ENCODE measurements at places on chromosomes 4 and X.

DNA sequence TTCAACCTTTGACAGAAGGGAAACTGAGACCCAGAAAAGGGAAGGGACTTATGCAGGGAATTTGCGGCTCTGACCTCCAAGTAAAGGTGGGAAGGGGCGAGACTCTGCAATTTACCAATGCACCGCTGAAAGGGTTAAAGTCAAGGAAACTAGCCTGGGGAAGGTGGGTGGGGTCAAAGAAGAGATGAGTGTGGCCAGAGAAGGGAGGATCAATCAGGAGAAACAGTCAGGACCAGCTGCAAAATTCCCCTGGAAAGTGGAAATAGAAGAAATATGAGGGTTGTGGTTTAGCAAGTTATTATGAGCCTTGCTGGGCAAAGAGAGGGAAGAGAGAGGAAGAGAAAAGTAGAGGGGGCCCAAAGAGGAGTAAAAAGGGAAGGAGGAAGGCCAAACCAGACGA, 30.5 kb downstream of the STARD8 start:
- no peak for DNase-seq

- no peak for DNase-seq
Measured at GRCh38 chrX:55326985-55327384, 62.3 kb upstream of the PAGE3 start.

DNA sequence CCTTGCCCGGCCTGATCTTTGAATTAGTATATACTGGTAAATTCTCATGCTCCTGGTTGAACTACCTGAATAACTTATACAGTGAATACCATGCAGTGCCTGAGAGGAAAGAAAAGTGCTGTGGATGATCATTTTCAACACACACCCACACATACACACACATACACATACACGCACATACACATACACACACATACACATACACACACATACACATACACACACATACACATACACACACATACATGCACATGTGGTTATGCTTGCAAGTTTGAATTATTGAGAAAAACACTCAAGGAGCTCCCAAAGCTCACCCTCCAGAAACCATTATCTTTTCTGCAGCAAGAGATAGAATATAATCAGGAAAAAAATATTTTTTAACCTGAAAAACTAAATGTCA, 366.9 kb upstream of the RASGEF1B start:
- no peak for DNase-seq

DNA sequence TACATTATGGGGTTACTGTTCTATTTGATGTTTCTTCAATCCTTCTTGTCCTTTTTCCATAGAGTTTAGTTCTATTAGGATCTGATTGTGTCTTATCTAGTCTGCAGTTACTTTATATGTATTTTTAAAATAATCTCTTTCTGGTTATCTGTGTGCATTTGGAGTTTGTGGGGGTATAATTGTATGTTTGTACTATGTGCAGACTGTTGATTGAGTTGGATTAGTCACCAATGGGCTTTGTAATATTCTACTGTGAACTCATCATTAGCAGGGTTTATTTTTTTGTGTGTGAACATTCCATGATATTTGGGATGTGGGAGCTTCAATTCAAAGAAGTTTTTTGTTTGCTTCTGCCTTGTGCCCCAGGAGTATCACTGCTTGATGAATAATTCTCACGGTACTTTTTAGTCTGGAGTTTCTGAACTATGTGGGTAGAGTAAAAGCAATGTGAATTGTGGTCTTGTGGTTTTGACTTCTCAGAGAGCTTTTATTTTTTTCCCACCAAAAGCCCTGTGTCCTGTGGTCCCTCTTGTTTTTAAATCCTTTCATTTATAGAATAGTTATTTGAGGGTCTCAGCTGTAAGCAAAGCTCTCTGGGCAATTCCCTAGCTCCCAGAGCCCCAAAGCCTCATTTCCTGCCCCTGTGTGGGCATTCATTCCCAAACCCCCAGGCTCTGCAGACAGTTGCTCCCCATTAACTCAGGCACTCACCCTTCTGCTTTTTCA, 127.8 kb downstream of the PHKA2 start:
- DNase-seq = no peak

DNA sequence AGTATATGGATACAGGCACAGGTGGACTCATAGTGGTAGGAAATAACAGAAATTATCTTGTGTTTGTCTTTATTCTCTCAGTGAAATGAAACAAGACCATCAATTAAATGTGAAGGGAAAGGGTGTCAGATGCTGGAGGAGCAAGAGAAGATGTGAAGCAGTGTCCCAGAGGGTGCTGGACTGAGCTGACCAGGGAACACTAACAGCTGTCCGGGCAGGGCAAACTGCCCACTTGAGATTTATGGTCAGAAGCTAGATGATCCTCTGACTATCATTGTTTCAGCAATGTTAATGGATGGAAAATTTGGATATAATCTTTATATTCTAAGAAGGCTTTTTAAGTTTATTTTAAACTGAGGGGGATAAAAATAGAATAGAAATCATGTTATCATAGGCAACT, 267.2 kb upstream of the SLC7A11 start:
- DNase-seq = no peak

DNA sequence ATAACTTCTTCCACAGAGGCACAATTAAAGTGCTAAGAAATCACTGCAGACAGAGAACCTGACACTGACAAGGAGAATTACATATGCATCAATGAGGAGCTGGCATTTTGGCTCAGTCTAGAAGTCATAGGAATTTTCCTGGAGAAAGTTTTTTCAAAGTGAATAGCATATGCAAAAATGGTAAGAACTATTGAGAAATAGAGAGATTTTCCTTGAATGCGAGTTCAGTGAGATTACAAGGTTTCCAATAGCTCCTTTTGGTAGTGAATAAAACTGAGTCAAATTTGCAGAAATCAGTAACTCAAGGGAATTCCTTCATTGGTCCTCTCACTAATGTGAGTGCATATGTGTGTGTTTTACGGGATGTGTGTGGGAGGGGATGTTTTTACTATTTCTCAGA, 557.5 kb downstream of the PPARGC1A start:
- no peak for DNase-seq

DNA sequence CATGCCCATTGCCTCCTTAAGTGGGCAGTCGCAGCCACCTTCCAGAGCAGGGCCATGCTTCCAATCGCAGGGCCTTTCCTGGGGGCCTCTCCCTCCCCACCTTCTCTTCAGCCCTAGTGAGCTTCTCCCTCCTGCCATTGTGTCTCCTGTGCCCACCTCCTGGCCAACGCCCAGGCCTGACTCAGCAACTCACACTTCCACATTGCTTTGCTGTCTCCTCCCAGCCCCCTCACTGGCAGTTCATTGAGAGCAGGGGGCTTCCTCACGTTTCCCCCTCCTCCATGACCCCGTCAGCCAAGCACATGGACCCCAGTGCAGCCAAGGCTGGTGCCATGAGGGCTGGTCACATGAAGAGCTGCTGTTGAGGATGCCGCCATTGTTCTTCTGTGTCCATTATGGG, 25.9 kb downstream of the HTRA3 start:
- no peak for DNase-seq

DNA sequence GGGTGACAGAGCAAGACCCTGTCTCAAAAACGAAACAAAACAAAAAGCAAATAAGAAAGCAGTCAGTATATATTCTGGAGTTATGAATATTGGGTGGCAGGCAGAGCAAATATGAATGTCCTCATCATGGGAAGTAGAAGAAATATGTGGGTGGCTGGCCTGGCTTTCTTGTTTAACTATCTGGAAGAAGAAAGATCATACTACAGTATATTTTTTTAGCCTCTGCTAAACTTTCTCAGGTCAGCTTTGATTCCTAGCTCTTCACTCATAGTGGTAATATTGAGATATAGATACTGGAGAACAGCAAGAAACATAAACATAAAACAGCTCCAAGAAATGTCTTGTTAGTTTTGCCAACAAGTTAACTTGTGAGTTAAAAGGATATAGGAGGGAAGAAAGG, 192.5 kb downstream of the SOWAHB start:
- no peak for DNase-seq

DNA sequence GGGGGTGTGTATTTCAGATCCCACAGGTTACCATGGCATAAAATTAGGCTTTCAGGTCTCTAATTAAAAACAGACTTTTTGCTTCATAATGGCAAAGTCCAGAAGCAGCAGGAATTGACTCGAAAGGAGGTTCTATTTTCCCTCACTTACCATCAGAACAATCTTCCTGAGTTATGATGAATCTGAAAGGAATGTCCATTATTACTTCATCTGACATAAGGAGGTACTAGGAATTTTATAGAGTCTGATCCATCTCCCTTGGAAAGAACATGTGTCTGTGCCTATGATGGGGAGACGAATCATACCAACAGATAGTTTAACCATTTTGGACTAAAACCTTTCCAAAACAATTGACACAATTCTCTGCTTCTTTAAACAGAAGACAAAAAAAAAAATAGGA, 206.3 kb upstream of the FGF13 start:
- no peak for DNase-seq

- DNase-seq = no peak
Measured at GRCh38 chr4:19164334-19164733, 1087.4 kb upstream of the SLIT2 start.

DNA sequence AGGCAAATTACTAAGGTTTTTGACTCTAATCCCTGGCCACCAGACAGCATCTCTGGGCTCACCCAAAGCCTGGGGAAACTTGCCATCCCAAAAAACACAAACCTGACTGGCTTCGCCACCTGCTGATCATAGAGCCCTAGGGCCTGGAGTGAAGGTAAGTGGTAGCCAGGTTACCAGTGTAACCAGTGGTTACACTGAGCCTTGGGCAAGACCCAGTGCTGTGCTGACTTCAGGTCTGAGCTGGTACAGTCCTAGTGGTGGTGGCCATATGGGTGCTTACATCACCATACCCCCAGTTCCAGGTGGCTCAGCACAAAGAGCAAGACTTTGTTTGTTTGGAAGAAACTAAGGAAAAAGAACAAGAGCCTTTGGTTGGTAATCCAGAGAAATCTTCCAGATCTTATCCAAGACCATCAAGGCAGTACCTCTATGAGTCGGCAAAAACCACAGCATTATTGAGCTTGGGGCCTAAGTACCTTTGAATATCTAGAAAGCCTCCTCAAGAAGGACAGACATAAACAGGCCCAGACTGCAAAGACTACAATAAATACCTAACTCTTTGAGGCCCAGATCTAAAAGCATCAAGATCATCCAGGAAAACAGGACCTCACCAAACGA, 13.7 kb downstream of the MED14 start:
- no peak for DNase-seq

- no peak for DNase-seq
Measured at GRCh38 chr4:38430841-38431240, 233.2 kb upstream of the KLF3 start.

DNA sequence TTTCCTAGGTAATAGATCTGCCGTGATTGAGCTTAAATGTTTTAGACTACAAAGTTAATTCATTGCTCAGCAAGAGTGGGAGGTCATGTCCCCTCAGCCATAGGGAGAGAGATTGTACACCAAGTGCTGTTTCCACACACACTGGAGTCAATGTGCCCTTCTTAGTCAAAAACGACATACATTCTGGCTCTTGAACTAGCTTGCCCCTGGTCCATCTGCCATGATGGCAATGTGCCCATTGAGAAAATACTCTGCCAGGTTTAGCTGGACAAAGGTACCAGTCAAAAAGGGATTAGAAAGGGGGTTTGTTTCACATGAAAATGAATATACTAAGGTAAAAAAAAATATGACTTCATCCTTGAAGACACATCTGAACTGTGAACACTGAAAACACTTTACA, 377.1 kb upstream of the ADGRL3 start:
- DNase-seq = no peak

GRCh38 chr4:14679906-14680305, 322.4 kb upstream of the CPEB2 start:
- DNase-seq = no peak

DNA sequence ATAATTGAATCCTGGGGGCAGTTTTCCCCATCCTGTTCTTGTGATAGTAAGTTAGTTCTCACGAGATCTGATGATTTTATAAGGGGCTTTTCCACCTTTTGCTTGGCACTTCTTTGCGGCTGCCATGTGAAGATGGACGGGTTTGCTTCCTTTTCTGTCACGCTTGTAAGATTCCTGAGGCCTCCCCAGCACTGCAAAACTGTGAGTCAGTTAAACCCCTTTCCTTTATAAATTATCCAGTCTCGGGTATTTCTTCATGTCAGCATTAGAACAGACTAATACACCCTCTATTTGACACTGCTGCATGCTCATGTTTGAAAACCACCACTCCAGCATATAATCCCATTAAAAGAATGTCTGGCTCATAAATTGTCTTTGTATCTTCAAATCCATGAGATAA, 264.4 kb upstream of the ITM2A start:
- DNase-seq = no peak

DNA sequence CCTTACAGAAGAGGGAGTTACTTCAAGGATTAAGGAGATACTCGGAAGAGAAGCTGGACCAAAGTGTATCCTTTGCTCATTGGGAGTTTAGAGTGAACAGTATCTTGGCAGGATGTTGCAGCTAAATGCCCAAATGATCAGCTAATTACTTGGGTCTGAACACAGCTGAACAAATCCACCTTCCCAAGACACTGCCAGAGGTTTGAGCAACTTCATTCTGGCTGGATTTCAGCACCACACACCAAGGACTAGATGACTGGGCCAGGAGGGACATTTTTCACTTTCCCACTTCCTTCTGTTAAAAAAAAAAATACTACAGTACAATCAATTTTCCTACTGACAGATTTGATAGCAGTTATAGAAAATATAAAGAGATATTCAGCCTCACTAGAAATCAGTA, 324.6 kb downstream of the MID1IP1 start:
- DNase-seq = no peak

DNA sequence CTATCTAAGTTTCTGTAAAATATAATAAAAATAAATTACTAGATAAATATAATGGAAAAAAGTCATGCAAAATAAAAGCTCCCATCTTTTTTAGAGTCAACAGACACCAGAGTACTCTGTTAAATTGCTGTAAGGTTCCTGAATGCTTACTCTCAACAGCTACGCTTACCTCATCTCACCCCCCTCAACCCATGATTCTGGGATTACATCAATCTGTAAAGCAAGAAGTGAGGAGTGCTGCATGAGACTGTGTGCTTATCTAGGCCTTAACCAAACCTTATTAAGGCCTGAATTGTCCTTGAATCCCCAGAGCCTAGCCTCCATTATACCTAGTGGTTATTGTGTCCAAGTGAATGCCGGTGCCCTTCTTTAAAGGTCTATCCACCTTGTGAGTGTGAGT, 735.8 kb downstream of the RPA4 start:
- no peak for DNase-seq

- no peak for DNase-seq
Measured at GRCh38 chrX:134460862-134461220, 876 bp downstream of the HPRT1 start.

- DNase-seq = no peak
Measured at GRCh38 chr4:2886622-2887021, 43.0 kb downstream of the ADD1 start.

- no peak for DNase-seq
Measured at GRCh38 chr4:27638163-27638915, 777.7 kb downstream of the STIM2 start.

DNA sequence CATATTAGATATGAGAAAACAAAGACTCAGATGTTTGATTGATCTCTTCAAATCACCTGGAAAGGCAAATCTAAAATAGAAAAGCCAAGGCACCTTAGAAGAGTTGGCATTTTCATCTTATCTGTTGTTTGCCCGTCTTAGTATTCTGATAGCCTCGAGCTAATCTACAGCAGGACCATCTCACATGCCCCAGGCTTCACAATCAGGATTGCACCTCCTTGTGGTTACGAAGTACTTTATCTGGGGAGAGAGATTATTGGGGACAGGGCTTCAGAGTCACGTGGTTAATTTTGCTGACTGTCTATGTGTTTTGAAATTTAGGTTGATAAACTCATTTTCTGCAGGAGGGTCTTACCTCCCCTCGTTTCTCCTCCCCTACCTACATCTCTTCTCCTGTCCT, 313.1 kb upstream of the ANXA10 start:
- DNase-seq = no peak

GRCh38 chrX:11460347-11460746, 167.1 kb downstream of the AMELX start:
- DNase-seq = no peak

All from activated naive CD8-positive, alpha-beta T cell treated with anti-CD3 and anti-CD28 coated beads, Interleukin-2, amount 50 U/mL, for 16 hours (primary cell).